ENCODE measurements at places on chromosomes 6 and 20.

DNA sequence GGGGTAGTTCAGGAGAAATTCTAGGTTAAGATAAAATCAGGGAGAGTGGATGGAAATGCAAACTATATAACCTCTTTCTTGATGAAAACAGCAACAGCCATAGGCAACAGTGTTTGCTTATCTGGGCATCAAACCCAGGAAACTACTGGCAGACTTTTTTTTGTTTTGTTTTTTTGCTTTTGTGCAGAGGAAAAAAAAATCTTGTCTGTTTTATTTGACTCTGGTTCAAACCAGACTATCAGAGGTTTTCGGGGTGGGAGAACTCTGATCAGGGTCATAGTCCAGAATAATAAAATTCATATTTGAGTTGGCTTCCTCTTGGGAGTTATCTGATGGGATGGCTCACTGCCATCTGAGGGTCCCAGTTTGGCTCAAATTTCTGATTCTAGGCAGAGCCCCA, 88.8 kb upstream of the ZNFX1 start:
- no peak for DNase-seq

DNA sequence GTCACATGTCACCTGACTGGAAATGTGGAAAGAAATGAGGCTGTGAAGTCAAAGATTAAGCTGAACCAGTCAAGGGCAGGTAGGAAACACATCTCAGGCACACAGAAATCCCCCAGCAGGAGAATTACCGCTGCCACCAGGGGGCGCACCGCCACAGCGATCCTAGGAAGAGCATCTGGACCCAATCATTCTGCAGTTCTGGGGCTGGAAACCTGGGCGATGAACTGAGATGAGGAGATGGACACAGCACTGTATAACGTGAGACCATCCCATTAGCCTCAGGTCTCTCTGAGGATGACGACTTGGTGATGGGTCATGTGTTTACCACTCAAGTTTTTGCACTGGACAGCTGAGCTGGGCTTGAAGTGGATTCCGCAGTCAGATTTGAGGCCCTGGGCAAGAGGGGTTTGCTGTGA, 6.5 kb upstream of the SLC24A3 start:
- DNase-seq = peak; percentile 82

GRCh38 chr6:112936079-112936472, 588.9 kb downstream of the RFPL4B start:
- DNase-seq = no peak

DNA sequence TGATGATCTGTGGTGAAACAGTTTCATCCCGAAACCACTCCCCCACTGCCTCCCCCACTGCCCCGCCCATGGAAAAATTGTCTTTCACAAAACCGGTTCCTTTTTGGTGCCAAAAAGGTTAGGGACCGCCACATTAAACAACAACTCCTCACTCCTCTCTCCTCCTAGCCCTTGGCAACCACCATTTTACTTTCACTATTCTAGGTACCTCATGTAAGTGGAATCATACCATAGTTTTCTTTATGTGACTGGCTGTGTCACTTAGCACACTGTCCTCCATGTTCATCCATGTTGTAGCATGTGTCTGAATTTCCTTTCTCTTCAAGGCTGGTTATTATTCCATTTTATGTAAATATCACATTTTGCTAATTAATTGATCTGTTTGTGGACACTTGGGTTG, 99.3 kb downstream of the UTRN start:
- no peak for DNase-seq

DNA sequence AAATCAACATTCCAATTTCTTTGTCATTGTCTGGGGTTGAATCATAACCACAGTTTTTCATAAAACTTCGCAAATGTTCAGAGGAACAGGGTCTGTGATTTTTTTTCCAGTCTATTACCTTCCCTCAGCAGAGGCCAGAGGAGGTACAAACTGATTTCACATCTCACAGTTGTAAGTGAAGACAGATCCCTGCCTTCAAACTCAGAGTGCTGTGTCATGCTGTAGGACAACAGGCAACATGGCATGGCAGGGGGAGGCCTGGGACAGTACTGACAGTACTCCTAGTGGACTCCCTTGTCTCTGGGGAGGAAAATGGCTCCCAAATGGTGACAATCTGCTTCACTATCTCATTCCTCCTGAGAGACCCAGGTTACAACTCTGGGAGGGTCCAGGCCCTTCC, 308.6 kb downstream of the CDC5L start:
- DNase-seq = no peak

GRCh38 chr6:11043378-11043960, 636 bp downstream of the ELOVL2 start:
- peak; percentile 72 for DNase-seq

DNA sequence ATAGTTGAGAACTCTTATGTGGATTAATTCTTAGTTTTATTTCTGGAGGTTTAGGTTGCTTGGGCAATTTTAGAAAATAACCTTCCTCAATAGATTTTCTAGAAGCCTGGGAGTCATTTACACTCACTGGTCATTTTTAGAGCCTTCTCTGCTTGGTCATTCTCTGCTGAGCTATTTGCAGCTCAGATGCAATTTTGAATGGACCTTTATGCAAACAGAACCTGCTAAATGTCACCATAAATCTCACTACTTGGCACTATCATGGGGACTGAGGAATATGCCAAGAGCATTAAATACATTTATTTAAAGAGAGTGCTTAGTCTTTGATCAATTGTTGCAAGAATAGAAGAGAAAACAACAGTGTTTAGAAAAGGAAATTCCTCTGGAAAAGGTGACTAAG, 154.0 kb downstream of the CLVS2 start:
- DNase-seq = no peak

DNA sequence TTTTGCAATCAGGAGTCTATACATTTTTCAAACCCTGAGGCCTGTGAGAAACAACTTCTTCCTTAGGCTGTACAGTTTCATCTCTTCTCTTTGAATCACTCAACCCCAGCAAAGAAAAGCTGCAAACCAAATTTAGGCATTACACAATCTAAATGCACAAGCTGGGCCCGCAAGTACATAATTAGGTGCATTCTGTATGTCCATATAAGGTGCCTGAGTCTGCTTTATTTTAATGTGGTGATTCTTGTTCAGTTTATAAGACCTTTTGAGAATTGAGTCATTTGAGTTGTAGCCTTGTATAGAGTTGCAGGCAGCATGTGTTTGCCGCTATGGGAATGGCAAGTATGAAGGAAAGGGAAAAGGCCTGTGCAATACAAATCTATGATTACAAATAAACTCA, 709.6 kb upstream of the MARCKS start:
- DNase-seq = no peak

DNA sequence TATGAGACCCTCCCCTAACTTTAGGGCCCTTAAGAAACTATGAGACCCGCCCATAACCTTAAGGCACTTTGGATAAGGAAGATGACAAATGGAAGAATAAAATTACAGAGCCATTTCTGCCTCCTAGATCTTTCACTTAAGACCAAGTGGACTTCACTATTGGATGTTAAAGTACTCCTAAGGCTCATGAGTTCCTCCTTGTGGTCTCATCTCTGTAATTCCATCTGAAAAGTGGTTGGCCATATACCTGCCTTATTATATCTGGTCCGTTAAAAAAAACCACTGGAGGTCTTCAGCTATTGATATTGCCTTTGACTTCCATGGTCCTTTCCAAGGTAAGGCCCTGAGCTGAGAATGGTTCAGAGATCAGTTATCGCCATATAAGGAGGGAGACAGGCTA, 310.3 kb downstream of the EYA4 start:
- no peak for DNase-seq

- DNase-seq = no peak
Observed at GRCh38 chr6:25105070-25105925, 169.5 kb upstream of the RIPOR2 start.

DNA sequence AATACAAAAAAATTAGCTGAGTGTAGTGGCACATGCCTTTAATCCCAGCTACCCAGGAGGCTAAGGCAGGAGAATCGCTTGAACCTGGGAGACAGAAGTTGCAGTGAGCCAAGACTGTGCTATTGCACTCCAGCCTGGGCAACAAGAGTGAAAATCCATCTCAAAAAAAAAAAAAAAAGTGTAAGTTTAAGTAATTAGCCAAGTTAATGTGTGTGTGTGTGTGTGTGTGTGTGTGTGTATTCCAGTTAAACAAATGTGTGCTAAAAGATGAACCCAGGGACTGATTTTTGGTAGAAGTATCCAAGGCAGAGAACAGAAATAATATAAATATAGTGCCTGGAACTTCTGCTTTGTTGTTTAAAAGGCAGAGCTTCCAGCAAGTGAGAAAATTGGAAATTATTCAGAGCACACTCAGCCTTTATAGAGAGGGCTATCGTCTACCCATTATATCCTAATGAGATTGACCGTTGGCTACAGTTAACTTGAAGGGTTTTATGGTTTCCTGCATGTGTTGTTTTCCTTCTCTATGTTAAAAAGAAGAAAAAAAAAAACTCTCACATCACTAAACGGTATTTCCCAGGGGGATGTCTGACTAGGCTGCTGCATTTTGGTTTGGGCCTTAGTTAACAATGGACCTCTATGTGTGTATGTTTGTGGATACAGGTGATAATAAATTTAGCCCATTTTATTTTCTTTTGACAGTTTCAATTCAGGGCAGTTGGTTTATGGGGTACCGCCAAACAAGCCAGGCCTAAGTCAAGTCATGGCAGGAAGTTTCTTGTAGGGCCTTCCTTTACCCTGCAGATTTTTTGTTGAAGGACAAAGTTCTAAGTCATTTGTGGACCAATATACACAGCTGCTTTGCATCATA, 9.8 kb downstream of the SOX4 start:
- DNase-seq = no peak
